ENCODE measurements at places on chromosomes 16 and 17. TPM values are rescaled to one million over a fixed set of nuclear protein-coding genes. Genes with fewer than 3 reads are reported as not detected.
A peak's percentile ranks its signal among the peaks of the same experiment; 100 is the strongest.

DNA sequence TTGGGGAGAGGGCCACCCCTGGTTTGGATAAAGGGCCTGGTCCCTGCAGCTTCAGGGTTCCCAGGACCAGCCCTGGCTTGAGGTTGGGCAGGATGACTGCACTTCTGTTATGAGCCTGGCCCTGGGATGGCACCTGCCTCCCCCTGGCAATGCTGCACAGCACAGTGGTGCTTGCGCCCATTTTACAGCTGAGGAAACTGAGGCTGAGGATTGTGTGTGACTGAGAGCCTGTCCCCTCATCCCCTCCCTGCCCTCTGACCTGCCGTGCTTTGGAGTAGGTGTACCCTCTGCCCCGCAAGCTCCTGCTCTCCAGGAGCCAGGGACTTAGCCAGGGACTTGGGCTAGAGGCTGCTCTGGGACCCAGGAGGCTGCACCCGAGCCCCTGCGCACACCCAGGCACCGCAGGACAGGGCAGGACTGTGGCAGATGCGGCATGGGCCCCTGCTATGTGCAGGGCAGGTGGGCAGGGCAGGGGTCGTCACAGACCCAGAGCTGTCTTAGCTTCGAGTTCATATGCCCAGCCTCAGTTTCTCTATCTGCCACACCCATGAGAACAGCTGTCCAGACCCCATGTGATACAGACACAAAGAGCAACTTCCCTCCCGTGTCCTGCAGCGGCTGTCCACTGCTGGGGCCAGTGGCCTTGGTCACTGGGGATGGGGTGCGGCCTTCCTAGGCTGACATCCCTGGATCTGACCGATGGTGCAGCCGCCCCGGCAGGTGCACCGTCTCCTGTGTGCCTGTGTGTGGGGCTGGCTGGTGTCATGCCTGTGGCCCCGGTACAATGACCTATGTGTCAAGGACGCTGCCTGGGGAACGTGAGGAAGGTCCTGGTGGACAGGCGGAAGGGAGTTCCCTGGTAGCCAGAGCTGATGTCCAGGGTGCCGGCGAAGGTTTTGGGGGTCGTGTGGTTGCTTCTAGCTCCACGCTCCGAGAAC lies 36.6 kb downstream of the BAHCC1 start:
- H3K27me3 ChIP-seq: peaks cover 41% of the 10 kb centered on the region
- H3K27ac ChIP-seq: no peak overlapping the region
- no peak overlapping the region for H3K4me3 ChIP-seq
- DNase-seq: no peak

DNA sequence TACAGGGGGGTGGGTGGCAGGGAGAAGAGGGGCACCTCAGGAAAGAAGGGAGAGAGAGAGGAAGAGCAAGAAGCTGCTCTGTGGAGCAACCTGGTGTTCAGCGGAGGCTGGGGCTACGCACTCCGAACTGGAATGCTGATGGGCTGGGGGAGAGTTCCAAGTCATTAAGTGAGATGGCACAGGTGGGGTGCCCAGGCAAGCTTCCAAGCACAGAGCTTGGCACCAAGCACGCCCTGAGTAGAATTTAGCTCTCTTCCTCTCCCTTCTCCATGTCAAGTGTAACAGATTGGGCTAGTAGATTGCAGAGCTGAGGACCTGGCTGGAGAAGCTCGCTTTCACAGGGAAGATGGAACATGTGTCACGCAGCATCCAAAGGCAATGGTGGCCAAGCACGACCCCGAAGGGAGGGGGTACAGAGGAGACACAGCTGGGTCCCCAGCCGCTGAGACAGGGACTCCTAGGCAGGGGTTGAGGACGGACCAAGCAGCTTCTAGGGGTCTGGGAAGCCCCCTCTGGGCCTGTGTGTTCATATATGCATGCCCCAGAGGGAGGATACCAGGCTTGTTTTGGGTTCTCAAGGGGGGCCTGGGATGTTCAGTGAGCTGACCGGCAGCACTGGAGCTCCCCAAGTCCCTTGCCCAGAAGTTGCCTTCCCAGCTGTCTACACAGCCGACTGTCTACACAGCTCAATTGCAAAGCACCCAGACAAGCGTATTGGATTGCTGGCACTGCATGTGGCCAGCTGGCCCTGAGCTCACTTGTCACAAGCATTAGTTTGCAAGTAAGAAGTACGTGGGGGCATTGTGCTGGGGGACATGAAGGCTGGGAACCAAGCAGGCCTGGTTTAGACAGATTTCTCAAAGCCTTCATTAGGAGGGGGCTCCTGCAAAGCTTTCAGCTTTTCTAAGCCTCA lies 247.8 kb downstream of the ENGASE start:
- no peak overlapping the region for H3K4me3 ChIP-seq
- no peak for DNase-seq
- H3K36me3 ChIP-seq: no peaks in the 10 kb centered on the region
- no peaks in the 10 kb centered on the region for H3K27me3 ChIP-seq

DNA sequence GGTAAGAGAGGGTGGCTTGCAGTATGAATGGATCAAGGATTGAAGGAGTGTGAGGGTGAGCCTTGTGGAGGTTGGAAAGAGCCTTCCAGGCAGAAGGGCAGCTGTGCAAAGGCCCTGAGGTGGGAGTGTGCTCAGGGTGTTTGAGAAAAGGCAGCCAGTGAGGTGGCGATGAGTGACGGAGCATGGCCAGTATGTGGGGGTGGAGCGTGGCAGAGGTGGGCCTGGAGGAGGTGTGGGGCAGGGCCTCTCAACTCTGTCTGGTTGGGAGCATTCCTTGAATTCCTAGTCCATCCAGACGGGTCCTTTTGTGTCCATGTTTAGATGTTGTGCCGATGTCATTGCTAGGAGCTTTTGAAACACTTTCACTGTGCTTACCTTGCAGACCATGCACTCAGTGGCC lies 51.3 kb downstream of the EPN2 start:
- peaks cover 21% of the 10 kb centered on the region for H3K4me1 ChIP-seq
- H3K27ac ChIP-seq: no peak overlapping the region
- no peak for DNase-seq
- H3K36me3 ChIP-seq: no peaks in the 10 kb centered on the region
- no peak overlapping the region for H3K4me3 ChIP-seq

DNA sequence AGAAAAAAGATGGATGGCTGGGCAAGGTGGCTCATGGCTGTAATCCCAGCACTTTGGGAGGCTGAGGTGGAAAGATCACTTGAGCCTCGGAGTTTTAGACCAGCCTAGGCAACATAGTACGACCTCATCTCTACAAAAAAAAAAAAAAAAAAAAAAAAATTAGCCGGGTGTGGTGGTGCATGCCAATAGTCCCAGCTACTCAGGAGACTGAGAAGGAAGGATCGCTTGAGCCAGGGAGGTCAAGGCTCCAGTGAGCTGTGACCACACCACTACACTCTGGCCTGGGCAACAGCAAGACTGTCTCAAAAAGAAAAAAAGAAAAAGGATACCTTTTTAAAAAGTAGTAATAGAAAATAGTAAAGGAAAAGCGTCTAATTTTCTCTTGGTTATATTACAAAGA lies 20.7 kb downstream of the ZNF652 start:
- H3K27me3 ChIP-seq: no peaks in the 10 kb centered on the region
- peak; percentile 18 for DNase-seq
- peak overlapping the region; percentile 14 for H3K4me3 ChIP-seq
- peaks cover 75% of the 10 kb centered on the region for H3K4me1 ChIP-seq

DNA sequence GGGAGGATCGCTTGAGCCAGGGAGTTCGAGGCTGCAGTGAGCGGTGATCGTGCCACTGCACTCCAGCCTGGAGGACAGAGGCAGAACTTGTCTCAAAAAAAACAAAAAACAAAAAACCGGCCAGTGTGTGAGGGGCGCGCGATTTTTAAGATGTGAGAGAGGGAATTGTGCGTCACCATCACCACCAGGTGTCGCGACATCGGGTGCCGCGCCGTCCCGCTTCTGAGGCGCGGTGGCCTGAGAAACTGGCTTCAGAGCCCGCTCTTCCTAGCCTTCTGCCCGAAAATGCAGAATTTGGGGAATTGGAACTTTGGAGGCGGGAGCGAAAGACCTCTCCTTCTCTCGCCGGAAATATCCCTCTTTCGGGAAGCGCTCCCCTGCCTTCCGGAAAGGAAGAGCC lies 524.8 kb downstream of the KCNJ18 start:
- no peaks in the 10 kb centered on the region for H3K36me3 ChIP-seq
- no peak overlapping the region for H3K27ac ChIP-seq
- DNase-seq: no peak

DNA sequence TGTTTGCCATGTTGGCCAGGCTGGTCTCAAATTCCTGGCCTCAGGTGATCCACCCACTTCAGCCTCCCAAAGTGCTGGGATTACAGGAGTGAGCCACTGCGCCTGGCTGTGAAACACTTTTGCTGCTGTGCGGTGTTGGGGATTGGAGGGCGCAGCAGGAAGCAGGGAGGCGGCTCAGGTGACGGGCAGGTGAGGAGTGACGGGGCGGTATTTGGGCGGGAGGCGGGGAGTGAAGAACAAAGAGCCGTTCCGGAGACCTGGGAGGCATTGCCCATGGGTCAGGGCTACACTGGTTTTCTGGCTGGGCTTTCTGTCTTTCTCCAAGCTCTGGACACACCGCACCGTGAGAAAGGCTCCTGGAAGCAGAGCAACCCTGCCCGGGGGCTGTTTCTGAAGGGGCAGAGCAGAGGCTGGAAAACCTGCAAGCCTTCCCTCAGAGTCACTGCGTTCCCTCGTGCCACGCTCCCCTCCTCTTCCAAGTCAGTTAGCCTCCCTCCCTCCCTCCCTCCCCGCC lies 22.1 kb downstream of the CRISPLD2 start:
- H3K27me3 ChIP-seq: no peaks in the 10 kb centered on the region
- no peak overlapping the region for H3K27ac ChIP-seq
- no peak for DNase-seq
- H3K4me3 ChIP-seq: no peak overlapping the region

GRCh38 chr16:72590151-72590937 lies 418.4 kb upstream of the PMFBP1 start:
- DNase-seq: no peak
- no peaks in the 10 kb centered on the region for H3K4me1 ChIP-seq
- no peaks in the 10 kb centered on the region for H3K27me3 ChIP-seq
- no peak overlapping the region for H3K4me3 ChIP-seq
- no peak overlapping the region for H3K27ac ChIP-seq

DNA sequence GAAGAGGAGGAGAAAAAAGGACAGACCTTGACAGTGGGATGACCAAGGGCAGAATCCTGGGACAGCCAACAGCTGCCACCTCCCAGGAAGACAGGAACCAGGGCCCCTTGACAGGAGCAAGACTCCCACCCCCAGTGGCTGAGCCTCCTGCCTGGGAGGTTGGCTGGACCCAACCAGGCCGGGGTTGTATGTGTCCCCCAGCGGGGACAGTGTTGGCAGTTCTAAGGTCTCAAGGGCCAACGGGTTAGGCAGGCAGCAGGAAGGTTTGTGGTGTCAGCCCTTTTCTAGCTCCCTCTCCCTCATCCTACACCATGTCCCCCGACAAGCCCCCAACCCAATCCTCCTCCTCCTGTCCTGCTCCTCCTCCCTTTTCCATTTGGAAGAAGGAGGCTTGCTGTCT lies 126.2 kb downstream of the MRM1 start:
- no peak overlapping the region for H3K27ac ChIP-seq
- H3K36me3 ChIP-seq: no peaks in the 10 kb centered on the region
- peaks cover 45% of the 10 kb centered on the region for H3K4me1 ChIP-seq
- H3K27me3 ChIP-seq: peaks cover 7% of the 10 kb centered on the region
- no peak for DNase-seq
- H3K4me3 ChIP-seq: no peak overlapping the region

DNA sequence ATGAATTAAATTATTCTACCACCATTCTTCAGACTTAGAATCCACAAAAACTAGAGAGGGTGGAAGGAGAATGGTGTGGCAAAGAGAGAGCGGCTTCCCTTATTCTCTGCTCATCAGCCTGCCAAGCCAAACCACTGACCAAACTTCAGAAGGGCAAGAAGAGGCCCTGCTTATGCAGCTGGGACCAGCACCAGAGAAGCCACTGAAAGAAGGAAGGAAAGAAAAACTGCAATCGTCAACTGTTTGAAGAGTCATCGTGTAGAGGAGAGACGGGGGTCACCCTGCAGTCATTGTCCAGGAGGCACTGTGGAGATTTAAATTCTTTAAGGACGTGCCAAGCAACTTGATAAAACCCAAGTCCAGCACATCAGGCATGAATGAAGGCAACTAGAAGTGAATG lies 15.6 kb downstream of the PMP22 start:
- no peaks in the 10 kb centered on the region for H3K36me3 ChIP-seq
- H3K27me3 ChIP-seq: no peaks in the 10 kb centered on the region
- H3K27ac ChIP-seq: no peak overlapping the region
- no peak overlapping the region for H3K4me3 ChIP-seq
- H3K4me1 ChIP-seq: no peaks in the 10 kb centered on the region
- no peak for DNase-seq

- no peaks in the 10 kb centered on the region for H3K27me3 ChIP-seq
- H3K4me3 ChIP-seq: no peak overlapping the region
- H3K36me3 ChIP-seq: peaks cover 16% of the 10 kb centered on the region
- H3K27ac ChIP-seq: peak overlapping the region; percentile 10
Measured at GRCh38 chr17:74742153-74742515, 5.1 kb downstream of the RAB37 start.

- no peaks in the 10 kb centered on the region for H3K4me1 ChIP-seq
- no peaks in the 10 kb centered on the region for H3K27me3 ChIP-seq
- H3K36me3 ChIP-seq: no peaks in the 10 kb centered on the region
- H3K27ac ChIP-seq: no peak overlapping the region
Measured at GRCh38 chr16:86722970-86723369, 144.6 kb downstream of the FOXL1 start.

GRCh38 chr17:9237661-9238301 lies 216.5 kb downstream of the NTN1 start:
- H3K4me1 ChIP-seq: peaks cover 25% of the 10 kb centered on the region
- no peak overlapping the region for H3K27ac ChIP-seq
- no peaks in the 10 kb centered on the region for H3K36me3 ChIP-seq
- no peak for DNase-seq
- peaks cover 6% of the 10 kb centered on the region for H3K27me3 ChIP-seq

DNA sequence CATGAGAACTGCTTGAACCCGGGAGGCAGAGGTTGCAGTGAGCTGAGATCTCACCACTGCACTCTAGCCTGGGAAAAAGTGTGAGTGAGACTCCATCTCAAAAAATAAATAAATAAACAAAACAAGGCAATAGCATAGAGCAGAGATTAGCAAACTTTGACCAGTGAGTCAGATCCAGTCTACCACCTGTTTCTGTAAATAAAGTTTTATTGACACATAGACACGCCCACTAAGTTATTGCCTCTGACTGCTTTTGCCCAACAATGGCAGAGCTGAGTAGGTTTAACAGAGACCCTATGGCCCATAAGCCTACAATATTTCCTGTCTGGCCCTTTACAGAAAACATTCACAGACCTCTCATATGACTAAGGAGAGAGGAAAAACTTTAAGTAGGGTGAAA lies 44.3 kb downstream of the XYLT1 start:
- no peak overlapping the region for H3K4me3 ChIP-seq
- H3K36me3 ChIP-seq: no peaks in the 10 kb centered on the region
- no peaks in the 10 kb centered on the region for H3K27me3 ChIP-seq
- H3K4me1 ChIP-seq: peaks cover 2% of the 10 kb centered on the region
- no peak for DNase-seq

CNGB1 gene
- total RNA-seq: not detected

- no peaks in the 10 kb centered on the region for H3K27me3 ChIP-seq
- H3K36me3 ChIP-seq: no peaks in the 10 kb centered on the region
- no peak overlapping the region for H3K4me3 ChIP-seq
- no peak overlapping the region for H3K27ac ChIP-seq
Measured at GRCh38 chr16:51971184-51971583, 575.8 kb downstream of the TOX3 start.

- no peak for DNase-seq
- no peaks in the 10 kb centered on the region for H3K36me3 ChIP-seq
- no peaks in the 10 kb centered on the region for H3K27me3 ChIP-seq
- no peak overlapping the region for H3K27ac ChIP-seq
Measured at GRCh38 chr17:74152591-74153455, 50.7 kb upstream of the RPL38 start.

RPAIN gene
- 74.4 TPM for total RNA-seq

NUPR1 gene
- not detected for total RNA-seq

TBC1D3H gene
- total RNA-seq: not detected

GRCh38 chr16:69918241-69918640 lies 32.9 kb upstream of the CLEC18A start:
- no peaks in the 10 kb centered on the region for H3K27me3 ChIP-seq
- no peaks in the 10 kb centered on the region for H3K4me1 ChIP-seq
- no peak overlapping the region for H3K4me3 ChIP-seq
- peaks cover 10% of the 10 kb centered on the region for H3K36me3 ChIP-seq
- no peak overlapping the region for H3K27ac ChIP-seq
